ENCODE measurements at places on chromosomes 6 and 20.

GRCh38 chr20:33477386-33478234 is 12.3 kb upstream of the CBFA2T2 start:
- no peak for DNase-seq

DNA sequence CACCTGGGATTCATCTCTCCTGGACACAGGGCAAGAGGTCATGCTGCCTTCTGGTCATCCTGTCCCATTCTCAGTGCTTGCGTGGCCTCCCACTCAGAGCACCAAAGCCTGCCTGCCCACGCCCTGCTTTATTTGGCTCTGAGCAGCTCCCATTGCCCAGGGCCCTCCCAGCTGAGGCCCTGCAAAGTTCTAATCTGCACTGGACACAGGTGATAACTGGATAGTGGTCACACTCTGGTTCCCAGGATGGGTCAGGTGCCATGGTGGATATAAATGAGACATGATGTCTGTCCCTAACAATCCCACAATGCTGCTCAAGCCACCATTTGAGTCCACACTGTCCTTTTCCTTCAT is 39.5 kb downstream of the CPXM1 start:
- no peak for DNase-seq

DNA sequence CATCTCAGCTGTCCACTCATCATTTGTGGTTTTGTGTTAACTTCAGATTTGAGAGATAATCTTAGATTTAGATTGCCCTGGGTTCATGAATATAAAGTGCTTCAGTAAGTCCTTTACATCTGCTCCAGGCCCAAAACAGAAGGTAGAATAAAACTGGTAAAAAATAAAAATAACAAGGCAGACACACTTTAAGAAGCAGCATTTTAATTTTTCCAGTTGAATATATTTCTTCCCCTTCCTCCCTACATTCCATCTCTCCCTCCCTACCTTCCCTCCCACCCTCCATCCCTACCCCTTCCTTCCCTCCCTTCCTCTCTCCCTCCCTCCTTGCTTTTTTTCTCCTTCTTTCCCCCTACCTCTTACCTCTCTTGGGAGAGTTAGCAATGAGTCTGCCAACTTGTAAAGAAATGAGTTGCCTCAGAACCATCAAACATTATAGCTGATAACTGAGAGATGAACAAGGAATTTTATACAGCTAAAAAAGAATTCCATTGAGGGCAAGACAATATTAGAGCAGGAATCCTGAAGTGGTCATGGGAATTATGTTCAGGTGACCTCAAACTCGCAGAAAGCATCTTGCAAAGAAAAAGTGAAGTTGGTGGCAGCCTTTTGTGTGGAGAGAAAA is 145.0 kb upstream of the SOX4 start:
- no peak for DNase-seq

GRCh38 chr6:27726619-27727023 is 185.6 kb downstream of the OR2B2 start:
- no peak for DNase-seq

- DNase-seq: no peak
Measured at GRCh38 chr6:22367346-22367745, 70.5 kb upstream of the PRL start.

- DNase-seq: no peak
Measured at GRCh38 chr6:11810854-11811643, 32.4 kb upstream of the ADTRP start.

- no peak for DNase-seq
Measured at GRCh38 chr6:18427296-18427695, 40.1 kb downstream of the RNF144B start.

GRCh38 chr6:89047473-89047872 is 33.1 kb upstream of the PNRC1 start:
- no peak for DNase-seq

DNA sequence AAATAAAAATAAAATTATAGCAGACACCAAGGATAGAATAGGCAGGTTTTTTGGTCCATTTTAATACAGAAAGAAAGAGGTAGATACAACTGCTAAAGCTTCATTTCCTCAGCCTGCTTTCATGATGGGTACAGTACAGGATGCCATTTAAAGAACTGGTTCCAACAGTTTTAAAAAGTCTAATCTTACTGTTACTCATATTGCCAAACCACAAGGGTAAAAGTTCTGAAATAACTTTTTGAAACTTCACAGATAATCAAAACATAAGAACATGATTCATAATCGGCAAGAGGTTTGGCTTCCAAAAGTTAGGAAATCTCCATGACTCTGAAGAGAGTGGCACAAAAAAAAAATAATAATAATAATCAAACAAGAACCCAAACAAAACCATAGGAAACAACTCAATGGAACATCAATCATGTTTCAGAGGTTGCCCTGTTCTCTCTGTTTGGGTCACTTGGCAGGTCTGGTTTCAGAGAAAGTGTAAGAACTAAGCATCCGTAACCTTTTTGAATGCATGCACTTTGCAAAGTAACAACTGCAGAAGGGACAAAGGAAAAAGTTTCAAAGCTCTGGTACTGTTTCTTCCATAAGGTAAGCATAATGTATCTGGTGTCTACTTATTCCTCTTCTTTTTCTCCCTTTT is 79.7 kb downstream of the SMLR1 start:
- peak; percentile 20 for DNase-seq

GRCh38 chr6:97040355-97040860 is 115.9 kb downstream of the KLHL32 start:
- no peak for DNase-seq

GRCh38 chr20:3565851-3566250 is 95.0 kb downstream of the ATRN start:
- no peak for DNase-seq
